ENCODE measurements at places on chromosomes 5 and 9.

DNA sequence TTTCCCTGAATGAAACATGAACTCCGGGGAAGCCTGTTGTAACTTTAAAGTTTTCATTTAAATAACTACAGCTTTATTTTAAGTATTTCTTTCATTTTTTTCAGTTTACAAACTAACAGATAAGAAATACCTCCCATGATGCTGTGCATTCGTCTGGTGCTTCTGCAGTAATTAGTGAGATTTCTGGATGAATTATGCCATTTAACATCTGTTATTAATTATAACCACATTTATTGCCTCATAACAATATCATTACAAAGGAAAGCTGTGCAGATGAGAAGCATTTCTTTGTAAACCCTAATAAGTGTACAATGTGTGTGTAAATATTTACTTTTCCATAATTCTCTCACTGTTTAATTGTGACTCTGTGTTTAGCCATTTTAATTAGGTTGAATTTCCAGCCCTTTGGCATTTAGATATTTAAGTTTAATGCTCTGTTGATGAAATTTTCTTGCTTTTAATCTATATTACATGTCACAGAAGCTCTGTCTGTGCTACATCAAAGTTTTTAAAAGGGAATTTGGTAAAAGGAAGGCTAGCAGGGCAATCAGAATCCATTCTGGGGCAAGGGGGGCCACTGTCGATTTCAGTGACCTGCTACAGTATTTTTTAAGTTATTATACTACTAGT, 418.0 kb downstream of the SPATA31D1 start:
- DNase-seq: no peak

GRCh38 chr9:113349445-113350094, at the start of gene BSPRY:
Gene BSPRY (plus strand): TSS chr9:113349541. CDS start chr9:113349580, 39 bp downstream.
- DNase-seq: peak; percentile 55

GRCh38 chr5:18553269-18553668, 919.0 kb downstream of the TAF11L14 start:
- DNase-seq: no peak

DNA sequence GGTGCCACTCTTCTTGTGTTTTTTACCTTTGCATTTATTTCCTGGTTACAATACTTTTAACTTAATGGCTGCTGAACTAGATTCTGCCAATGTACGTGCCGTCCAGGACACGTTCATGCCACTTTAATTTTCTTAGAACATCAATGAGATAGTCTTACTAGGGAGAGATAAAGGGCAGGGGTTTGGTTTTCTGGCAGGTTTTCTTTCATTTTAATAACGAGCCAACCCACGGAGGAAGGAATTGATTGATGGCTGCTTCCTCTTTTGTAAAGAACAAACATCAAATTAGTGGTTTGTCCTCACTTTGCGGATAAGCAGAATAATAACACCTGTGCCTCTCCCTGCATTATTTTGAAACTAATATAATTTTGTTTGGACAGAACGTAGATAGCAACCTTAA, 135.7 kb downstream of the DOCK8 start:
- no peak for DNase-seq

- DNase-seq: no peak
Measured at GRCh38 chr5:164139423-164139822, 634.0 kb downstream of the MAT2B start.

DNA sequence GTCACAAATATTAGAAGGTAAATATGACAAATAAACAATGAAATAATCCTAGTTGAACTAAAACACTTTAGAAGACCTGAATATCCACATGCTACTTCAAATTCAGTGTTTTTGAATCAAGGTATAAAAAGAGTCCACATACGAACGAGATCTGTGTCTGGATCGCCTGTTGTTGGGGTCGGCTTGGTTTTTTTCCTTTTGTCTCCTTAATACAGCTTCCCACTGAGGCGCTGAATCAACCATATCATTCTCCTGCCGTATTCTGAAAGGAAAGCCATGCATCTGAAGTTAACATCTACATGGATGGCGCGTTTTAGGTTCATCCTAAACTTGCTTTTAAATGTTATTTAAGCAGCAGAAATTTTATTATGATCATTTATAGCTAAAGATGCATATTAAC, 235.2 kb downstream of the EPB41L4A start:
- no peak for DNase-seq

- no peak for DNase-seq
Measured at GRCh38 chr5:176364765-176365350, 429 bp upstream of the ARL10 start.

GRCh38 chr9:127595611-127596010, 16.5 kb upstream of the STXBP1 start:
- no peak for DNase-seq

DNA sequence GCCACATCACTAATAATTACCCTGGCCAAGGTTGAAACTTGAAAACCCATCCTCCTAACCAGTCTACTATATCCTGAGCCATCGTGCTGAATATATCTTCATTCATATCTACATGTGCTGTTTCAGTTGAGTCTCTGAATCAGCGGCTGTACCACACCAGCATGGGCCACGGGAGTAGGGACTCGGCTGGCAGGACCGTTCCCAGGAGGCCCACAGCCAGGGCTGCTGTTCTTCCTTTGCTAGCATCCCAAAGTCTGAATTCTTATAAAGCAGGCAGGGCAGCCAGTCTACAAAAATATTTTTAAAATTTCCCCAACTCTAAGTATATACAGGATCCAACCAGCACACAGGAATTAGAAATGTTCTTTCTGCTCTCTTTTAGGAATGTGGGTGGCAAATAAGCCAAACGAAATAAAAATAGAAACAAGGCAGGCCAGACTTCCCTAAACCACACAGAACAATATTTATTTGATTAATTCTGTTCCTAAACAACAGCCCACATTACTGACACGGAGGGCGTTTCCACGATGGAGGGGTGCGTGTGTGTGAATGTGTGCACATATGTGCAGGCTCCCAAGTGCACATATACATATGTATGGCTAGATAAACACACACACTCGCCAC, 42.8 kb upstream of the EQTN start:
- peak; percentile 30 for DNase-seq

DNA sequence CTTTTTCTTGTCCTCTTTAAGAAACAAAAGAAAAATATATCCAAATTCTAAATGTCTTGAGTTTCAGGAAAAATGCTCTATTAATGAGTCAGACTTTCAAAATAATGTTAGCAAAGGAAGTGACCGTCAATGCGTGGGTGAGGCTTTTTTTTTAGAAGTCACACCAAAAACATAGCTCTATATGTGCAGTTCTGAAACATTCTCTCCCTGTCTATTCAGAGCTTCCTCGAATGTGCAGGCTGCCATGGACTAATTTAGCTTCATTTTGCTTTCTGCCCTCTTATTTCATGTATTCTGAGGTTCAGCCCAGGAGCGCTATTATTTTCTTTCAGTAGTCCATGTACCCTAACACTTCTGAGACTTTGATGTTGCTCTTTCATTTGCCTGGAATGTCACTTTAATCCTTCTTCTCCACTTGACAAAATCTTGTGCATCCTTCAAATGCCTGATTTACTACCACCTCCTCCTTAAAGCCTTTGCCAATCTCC, 72.5 kb upstream of the RASA1 start:
- DNase-seq: peak; percentile 65

GRCh38 chr5:94693043-94693822, 74.8 kb downstream of the SLF1 start:
- peak; percentile 42 for DNase-seq

- no peak for DNase-seq
Measured at GRCh38 chr9:4986296-4986695, 1.2 kb downstream of the JAK2 start.

GRCh38 chr9:92633614-92634278, 36.2 kb downstream of the IPPK start:
- no peak for DNase-seq

DNA sequence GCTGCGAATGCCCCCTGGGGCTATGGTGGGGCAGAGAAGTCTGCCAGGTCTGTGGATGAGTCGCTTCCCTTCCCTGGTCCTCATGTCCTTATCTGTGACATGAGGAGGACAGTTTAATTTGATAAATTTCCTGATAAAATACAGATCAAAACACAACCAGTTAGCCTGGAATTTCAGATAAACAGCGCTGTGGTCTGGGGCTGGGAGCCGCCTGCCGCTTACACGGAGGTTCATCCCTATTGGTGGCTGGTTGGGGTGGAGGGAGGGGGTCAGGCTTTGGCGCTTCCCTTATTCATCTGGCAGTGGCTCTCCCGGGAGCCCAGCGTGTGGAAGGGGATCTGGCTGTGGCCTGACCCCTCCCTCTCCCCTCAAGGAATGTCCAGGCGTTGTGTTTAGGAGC, 17.9 kb downstream of the CRB2 start:
- DNase-seq: no peak

- no peak for DNase-seq
Measured at GRCh38 chr5:127909821-127910220, 173.7 kb upstream of the SLC12A2 start.

DNA sequence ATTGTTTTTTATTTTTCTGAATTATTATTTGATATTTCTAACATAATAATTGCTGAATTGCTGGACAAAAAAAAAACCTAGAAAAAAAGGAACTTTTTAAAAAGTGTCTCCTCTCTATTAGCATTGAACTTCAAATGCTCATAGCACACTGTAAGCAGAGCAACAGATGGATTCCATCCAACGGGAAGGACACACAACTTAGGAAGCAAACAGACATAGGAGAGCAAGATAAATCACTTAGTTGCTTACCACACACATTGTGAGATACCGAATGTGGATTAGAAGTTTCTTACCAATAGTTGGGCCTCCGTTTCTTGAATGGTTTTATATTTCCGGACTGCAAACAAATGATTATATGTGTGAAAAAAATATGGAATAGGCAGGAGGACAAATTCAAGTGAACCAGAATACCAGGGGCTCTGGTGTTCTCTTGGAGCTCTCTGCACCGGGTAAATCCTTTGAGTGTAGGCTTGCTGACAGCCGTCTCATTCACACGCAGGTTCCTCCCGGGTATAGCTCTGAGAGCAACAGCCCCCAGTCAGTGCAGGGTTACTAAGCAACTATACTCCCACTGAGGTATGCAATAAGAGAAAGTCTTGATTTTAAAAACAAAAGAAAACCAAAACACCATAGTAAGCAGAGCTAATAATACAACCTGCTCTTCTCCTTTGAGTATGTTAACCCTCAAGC, 217.6 kb downstream of the TMEM167A start:
- DNase-seq: no peak

DNA sequence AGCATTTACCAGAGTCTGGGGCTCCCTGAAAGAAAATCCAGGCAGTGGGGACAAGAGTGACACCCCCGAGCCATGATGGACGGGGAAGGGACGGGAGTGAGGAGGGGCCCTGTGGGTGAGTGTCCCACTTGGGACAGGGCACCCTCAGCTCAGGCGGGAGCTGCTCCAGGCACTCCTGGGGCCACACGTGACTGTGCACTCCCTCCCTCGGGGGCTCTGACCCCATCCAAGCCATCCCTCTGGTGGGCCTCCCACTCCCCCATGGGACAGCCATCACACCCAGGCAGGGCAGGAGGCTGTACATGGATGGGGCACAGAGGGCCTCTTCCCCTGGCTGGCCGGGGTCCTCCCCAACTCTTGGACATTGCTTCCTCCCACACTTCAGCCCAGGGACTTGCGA, 3.0 kb upstream of the CARD9 start:
- no peak for DNase-seq

GRCh38 chr9:38205279-38205678, 136.3 kb upstream of the SHB start:
- no peak for DNase-seq

DNA sequence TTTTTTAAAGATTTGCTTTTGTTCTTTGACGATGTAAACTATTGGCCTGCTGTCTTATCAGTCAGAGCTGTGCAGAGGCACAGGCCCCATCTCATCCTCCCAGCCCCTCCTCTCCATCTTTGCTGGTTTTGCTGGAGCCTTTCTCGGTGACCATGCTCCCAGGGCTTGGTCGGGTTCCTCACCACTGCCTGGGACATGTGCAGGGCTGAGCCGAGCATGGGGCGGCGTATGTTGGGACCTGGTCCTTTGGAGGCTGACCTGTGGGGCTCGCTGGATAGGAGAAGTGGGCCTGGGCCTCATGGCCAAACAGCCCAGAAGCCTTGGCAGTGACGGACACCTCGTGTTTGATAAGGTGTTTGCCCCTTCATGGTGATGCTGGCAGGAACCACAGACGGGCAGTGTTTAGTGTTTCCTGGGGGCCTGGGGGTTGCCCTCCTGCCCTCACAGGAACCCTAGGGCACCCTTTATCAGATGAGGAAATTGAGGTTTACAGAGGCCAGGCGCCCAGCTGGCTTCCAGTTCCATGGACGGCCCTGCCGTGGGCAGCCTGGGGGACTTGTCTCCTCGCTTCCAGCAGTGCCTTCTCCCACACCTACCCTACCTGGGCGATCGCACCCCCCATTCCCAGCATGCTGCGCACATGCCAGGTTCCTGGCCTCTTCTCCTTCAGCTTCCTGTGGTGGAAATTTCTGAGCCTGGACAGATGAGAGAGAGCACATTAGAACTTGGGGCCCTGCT, 27.6 kb downstream of the TRAF2 start:
- no peak for DNase-seq

GRCh38 chr5:155025895-155026294, 12.3 kb downstream of the KIF4B start:
- DNase-seq: no peak

GRCh38 chr5:154002511-154003020, 36.1 kb downstream of the FAM114A2 start:
- no peak for DNase-seq

DNA sequence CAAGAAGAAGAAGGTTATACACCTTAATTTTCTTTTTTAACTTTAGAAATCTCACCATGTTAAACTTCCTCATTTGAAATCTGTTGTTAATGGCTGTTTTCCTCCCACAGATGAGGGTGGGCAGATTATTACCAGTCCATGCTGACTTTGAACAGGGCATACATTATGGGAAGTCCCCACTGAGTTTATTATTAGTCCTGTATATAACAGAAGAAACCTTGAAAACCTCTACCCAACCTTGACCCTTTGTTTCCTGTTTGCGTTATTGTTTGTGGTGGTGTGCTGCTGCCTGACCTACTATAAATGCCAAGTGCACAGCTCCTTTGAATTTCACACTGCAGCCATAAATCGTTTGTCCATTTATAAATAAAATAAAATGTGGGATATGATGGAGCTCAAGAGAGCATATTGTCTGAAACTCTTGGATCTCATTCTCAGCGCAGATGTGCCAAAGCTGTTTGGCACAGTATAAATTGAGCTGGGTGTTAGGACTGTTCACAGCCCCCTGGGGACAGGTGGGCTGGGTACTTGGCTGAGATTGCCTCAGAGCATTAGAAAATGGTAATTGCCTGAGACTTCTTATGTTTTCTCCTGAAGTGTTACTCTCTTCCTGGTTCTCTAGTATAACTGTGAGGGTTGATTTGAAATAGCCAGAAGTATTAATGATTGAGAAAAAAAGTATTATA, 139.6 kb downstream of the SPATA31D1 start:
- DNase-seq: no peak
